ENCODE measurements at places on chromosomes 3 and 15.

- peak; percentile 79 for DNase-seq
These were observed 49.1 kb upstream of the RAB6B start for GRCh38 chr3:133944641-133945380.

DNA sequence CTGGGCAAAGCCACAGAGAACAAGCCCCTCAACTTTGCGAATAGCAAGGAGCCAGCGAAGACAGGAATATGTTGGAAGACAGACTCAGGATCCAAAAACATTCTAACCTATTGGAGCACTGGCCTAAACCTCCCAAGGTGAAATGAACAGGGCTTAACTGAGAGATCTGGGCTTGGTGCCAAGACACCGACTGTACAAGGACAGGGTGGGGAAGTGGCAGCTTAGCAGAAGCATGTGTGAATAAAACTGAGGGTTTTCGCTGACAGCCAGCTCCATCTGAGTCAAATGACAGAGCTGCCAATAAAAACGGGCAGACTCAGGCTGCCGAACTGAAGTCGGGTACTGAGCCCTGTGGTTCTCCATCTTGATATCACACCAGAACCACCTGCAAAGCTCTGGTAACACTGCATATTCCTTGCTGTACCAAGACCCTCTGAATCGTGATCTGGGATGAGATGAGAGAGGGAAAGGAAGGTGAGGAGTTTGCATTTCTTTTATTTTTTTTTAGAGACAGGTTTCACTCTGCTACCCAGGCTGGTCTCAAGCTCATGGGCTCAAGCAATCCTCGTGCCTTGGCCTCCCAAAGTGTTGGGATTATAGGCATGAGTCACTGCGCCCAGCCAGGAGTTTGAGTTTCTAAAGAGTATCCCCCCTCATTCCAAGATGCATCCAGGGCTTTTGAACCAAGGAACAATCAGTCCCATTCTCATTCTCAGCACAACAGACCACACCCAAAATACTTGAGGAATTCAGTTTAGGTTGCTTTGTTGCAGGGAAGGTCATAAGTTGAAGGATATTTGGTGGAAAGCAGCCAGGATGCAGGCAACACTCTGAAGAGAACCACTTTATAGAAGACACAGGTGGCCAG, 6.0 kb upstream of the PLCB2 start:
- DNase-seq = peak; percentile 78

DNA sequence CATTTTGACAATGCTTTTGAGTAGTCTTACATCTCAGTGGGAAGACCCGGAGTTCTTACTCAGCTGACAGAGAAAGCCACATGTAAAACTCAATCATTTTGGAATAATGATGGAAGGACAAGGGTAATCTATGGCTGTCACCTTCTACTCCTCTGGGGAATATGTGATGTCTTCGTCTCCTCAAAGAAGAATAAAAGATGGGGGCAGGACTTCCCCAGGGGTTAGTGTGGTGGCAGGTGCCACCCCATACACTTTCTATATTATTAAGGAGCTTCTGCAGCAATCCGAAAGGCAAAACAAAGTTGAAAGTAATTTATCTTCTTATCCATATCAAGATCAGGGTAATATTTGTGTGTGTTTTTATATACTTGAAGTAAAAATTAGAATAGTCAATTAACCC, 180.4 kb upstream of the TOPAZ1 start:
- DNase-seq = no peak

- DNase-seq = no peak
These were observed 240.9 kb downstream of the TUSC7 start for GRCh38 chr3:116950301-116951055.

GRCh38 chr3:115272036-115272824, 125.1 kb upstream of the ZBTB20 start:
- DNase-seq = peak; percentile 38

GRCh38 chr15:71011503-71012155, 103.6 kb upstream of the THSD4 start:
- DNase-seq = no peak

DNA sequence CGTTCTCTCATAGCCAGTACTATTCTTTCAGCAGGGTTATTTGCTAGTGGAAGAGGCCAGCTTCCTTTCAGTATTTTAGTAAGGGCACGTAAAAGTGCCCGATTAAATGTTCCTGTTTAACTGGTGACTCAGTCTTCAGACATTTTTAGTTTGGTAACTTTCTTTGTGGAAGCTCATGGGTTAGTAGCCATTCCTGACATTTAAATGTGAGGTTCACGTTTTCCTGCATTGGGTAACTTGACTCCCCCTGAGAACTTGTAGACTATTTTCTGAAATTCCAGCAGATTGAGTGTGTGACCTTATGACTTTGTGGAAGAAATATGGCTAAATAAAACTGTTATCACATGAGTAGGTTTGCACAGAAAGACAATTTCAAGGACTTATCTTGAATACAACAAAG, 16.9 kb downstream of the ABHD2 start:
- DNase-seq = no peak

DNA sequence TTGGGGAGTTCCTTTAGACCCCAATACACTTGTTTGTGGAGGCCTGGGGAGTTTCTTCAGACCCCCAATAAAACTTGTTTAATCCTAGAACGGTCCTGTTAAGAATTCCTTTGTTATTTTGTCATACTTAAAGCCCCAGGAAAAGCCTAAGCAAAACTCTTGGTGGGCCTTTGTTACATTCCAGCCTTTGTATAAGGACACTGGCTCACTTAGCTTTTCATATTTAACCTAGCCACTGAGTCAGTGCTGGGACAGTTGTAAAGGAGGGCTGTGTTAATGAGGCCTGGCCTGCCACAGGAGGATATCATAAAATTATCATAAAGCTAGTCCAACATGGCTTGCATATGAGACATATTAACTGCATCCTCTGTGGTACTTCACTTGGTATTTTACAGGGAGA, 760.1 kb downstream of the ZNF385D start:
- DNase-seq = no peak

DNA sequence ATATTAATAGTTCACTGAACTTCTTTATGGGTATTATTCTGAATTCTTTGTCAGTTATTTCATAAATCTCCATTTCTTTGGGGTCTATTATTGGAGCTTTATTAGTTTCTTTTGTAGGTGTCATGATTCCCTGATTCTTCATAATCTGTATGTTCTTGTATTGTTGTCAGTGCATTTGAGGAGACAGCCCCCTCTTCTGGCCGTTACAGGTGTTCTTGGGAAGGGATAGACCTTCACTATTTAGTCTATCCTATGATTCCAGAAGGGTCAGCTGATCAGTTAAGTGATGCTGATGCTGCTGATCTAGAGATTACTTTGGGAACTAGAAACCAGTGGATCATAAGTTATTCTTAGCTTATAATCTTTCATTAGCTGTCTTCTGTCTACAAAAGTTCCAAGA, 34.9 kb downstream of the TMEM39A start:
- DNase-seq = no peak

GRCh38 chr15:39586387-39587095, 5.7 kb downstream of the THBS1 start:
- no peak for DNase-seq

DNA sequence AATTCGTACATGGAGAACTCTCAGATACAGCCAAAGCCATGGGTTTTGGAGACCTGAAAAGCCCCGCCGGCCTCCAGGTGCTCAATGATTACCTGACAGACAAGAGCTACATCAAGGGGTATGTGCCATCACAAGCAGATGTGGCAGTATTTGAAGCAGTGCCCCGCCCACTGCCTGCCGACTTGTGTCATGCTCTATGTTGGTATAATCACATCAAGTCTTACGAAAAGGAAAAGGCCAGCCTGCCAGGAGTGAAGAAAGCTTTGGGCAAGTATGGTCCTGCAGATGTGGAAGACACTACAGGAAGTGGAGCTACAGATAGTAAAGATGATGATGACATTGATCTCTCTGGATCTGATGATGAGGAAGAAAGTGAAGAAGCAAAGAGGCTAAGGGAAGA, 23.5 kb downstream of the MYO5A start:
- no peak for DNase-seq

- no peak for DNase-seq
These were observed 45.5 kb downstream of the TMOD3 start for GRCh38 chr15:51874751-51875644.

DNA sequence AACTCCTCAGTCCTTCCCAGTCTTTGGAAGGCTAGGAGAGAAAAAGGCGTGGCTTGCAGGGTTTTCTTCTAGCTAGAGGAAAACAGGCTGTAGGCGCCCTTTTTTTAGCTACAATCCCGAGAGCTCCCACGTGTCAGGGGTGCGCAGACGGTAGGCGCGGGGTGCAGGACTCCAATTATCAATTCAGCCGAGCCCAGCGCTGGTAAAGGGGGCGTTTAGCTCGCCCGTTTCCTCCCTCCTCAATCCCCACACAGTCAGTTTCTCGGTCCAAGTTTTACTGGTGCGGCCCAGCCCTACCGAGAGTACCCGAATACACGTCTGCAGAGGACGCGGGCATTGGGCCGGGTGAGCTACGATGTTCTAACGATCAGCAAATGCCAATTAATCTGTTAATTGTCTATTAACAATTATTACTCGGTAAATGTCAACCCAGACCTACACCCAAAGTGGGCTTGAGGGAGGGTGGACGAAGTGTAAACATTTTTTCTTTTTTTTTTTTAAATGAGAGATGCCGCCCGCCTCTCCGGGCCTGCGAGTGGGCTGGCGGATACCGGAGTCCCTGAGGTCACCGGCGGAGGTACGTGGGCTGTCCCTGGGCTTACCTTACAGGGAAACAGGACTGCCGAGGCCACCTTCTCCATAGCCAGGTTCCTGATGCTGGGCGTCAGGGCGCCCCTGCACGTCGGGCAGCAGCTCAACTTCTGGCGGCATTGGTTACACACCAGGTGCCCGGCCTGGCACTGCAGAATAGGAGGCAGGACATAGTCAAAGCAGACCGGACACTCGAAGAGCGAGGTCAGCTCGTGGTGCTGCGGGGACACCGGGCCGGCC, 923 bp downstream of the SIAH2 start:
- DNase-seq = peak; percentile 62

DNA sequence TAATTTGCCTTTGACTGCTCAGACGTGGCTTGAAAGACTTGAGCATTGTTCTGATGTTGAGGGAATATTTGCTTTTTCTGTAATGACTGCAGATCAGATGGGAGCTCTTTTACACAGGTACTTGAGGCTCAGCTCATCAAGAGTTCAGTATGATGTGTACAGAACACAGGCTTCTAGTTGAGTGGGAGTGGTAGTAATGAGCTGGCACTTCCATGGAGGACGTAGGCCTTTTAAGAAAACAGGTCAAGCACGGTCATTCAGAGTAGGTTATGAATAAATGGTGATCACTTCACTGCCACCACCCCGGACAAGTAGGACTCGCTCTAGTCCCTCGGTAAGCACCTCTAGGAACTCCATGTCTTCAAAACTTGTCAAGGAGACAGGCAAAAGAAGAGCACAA, 8.8 kb downstream of the EMC4 start:
- peak; percentile 2 for DNase-seq

DNA sequence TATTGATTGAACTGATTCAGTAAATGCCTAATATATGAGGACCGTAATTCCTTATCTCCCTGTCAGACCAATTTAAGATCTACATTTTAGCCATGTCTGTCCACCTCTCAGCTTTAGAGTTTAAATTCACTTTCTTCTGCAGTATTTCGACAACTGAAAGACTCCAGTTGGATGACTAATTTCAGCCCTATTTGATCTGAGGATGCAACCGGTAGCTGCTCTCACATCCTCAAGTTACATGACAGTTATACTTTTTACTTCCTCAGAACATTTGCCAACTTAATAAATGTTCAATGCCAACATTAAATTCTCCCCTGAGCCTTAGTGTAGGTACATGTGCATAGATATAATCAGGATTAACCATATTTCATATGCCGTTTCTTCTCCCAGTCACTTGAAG, 2.5 kb upstream of the HHLA2 start:
- DNase-seq = no peak

- DNase-seq = peak; percentile 37
These were observed 851 bp upstream of the DCBLD2 start for GRCh38 chr3:98902351-98902740.

DNA sequence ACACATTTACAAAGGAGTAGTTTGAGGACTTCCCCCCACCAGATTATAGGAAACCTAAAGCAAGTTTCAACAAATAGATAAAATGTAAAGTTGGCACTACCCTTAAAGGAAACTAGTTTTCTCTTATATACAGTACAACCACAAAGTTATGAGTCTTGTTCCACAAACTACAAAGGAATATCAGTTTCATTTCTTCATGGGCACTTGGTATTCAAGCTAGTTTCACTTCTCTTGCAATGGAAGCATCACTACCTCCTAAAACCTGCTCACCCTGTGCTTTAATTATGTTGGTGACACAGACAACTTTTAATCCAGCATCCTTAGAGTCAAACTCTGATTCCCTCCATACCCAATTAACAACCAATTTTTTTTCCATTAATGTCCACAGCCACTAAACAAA, 707.0 kb downstream of the ROBO2 start:
- no peak for DNase-seq

DNA sequence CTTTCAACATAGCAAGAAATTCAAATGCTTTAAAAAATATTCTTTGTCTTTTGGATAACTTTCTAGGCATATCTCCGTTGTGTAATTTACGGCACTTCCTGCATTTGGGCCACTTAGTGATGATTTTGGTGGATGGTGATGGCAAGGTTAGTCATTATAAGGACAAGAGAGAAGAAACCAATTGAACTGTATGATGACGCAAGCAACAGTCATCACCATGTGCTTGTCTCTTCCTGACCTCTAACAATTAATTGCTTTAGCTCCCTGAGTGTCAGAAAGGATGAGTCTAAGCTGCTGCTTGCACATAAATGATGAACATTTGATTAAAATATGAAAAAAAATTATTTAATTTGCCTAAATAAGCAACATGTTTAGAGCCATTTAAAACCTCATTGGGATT, 11.3 kb upstream of the P2RY12 start:
- DNase-seq = no peak

DNA sequence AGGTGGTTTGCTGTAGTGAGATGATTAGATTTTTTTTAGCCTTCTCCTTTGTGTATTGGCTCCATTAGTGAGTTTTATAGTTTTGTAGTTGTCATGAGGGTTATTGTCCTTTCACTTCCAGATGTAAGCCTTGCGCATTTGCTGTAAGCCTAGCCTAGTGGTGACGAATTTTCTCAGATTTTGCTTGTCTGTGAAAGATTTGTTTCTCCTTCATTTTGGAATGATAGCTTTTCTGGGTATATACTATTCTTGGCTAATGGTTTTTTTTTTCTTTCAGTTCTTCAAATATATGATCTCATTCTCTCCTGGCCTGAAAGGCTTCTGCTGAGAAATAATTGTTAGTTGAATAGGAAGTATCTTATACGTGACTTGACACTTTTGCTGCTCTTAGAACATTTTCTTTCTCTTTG, 166.5 kb upstream of the THRB start:
- no peak for DNase-seq

DNA sequence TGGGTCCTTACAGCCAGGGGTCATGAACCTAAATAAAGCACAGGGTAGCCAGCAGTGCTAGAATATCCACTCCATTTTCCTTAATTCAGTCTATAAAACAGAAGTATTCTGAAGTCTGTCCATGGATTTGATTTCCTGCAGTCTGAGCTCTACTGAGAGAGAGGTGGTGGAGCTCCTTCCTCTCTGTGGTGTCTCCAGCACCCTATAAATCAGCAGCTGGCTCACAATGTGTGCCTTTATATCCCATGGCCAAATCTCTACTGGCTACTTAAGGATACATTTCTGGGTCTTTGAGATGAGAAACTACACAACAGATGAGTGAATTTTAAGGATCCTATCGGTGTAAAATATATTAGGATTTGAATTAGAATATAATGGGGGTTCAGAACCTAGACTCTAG, 339.9 kb upstream of the RBMS3 start:
- DNase-seq = no peak

Data from DMS79 treated with DMSO at 0.1 percent for 48 hours (cell line).